Sigmoid colon (tissue), 7 donors: ENCODE measurements at places on chromosomes 16 and 17.

DNA sequence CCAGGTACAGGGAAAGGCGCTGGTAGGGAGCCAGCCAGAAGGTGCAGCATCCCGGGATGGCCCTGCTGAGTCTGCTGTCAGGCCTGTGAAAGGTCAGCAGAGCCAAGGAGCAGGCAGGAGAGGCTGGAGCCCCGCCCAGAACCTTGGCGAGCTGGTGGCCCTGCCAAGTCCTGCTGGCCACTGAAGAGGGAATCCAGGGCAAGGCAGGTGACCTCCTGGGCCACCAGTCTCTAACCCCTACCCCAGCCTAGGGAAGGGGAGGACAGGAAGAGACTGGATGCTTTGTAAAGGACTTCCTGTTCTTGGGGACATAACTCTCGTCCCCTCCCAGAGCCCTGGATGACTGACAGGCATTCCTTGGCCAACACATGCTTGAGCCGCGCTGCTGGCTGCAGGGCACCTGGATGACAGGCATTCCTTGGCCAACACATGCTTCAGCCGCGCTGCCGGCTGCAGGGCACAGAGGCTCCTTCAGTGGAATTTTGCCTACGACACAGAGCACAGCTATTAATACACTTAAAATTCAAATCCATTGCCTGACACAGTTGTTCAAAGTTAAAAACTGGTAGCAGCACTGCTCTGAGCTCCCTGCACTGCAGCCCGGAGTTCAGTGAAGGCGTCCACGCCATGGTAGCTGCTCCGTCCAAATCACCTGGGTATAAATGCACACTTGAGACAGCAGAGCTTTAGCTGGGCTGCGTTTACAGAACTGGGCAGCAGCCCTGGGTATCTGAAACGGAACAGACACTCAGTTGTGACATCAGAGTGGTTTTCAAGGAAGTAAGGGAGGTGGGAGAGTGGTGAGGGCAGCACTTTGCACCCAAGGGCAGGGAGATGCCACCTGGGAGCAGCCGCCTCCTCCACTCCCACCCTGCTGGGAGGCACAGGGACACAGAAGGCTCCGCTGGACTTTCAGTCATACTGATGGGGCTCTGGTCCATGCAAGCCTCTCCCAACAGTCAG, 2.0 kb upstream of the BRICD5 start:
- no peaks in the 10 kb centered on the region for H3K27me3 ChIP-seq
- H3K4me1 ChIP-seq = peaks cover 25% of the 10 kb centered on the region
- DNase-seq = no peak
- no peak overlapping the region for H3K4me3 ChIP-seq

DNA sequence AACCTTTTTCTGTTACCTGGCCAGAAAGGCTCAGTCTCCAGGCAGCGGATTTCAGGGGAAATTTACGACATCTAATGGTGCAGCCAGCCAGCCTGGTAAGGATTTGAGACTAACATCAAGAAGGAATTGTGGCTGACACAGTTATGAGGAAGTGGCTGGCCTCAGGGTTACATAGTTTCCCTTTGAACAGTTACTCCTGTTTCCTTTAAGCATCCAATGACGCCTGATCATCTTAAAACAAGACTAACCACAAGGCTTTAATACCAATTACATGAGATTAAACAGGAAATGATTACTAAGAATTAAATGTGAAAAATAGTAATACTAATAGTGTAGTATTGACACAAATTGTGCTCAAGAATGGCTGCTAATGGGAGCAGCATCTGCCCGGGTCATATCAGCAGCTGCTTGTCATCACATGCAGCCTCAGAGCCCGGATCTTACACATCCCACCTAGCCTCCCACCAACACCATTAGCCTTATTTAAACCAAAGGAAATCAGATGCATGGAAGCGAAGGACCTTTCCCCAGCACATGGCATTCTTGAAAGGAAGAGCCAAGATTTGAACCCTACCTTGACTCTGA, 431.8 kb downstream of the PMP22 start:
- no peaks in the 10 kb centered on the region for H3K27me3 ChIP-seq
- H3K4me1 ChIP-seq = no peaks in the 10 kb centered on the region
- no peaks in the 10 kb centered on the region for H3K36me3 ChIP-seq

DNA sequence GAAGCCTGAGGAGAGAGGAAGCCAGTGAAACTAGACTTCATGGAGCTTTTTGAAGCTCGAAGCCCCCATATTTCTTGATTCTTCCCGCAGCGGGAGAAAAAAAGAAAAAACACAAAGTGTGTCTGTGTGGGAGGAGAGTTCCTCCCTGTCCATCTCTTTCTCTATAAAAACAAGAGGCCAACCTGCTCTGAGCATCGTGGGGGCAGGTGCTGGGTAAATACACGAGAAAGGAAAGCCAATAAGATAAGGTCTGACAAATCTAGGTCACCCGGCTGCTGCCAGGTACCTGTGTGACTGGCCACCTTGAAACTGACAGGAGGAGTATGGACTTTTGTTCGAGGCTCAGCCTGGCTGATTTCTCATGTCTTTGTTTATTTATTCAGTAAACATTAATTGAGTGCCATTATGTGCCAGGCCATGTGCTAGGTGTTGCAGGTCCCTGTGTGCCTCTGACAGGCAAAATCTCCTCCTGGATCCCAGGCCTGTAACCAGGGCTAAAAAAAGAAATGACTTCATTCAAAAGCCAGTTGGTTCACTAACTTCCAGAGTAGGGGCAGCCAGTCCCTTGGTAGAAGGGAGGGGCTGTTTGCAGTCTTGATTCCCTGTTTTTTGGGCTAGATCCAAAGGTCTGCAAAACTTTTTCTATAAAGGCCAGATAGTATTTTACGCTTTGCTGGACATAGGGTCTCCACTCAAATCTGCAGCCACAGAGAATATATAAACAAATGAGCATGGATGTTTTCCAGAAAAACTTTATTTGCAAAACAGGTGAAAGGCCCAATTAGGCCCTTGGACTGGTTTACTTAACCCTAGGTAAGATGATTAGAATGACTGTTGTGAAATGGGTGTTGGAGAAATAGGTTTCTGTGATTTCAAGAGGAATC, 35.6 kb downstream of the YPEL2 start:
- H3K27me3 ChIP-seq = no peaks in the 10 kb centered on the region
- peaks cover 98% of the 10 kb centered on the region for H3K4me1 ChIP-seq
- peak; percentile 74 for DNase-seq
- no peaks in the 10 kb centered on the region for H3K36me3 ChIP-seq

GRCh38 chr17:39318636-39319035, 82.8 kb downstream of the FBXL20 start:
- no peak overlapping the region for H3K4me3 ChIP-seq
- no peaks in the 10 kb centered on the region for H3K36me3 ChIP-seq
- no peak overlapping the region for H3K27ac ChIP-seq

- peak; percentile 81 for DNase-seq
- H3K4me3 ChIP-seq = peak overlapping the region; percentile 39
- peaks cover 15% of the 10 kb centered on the region for H3K36me3 ChIP-seq
- peaks cover 69% of the 10 kb centered on the region for H3K4me1 ChIP-seq
- no peaks in the 10 kb centered on the region for H3K27me3 ChIP-seq
These were observed 5.2 kb downstream of the ITPRIPL2 start for GRCh38 chr16:19118938-19119431.

GRCh38 chr17:82241183-82241925, 12.5 kb downstream of the SLC16A3 start:
- H3K27ac ChIP-seq = peak overlapping the region; percentile 86
- DNase-seq = peak; percentile 95
- no peaks in the 10 kb centered on the region for H3K27me3 ChIP-seq
- H3K4me1 ChIP-seq = no peaks in the 10 kb centered on the region
- H3K36me3 ChIP-seq = peaks cover 18% of the 10 kb centered on the region

DNA sequence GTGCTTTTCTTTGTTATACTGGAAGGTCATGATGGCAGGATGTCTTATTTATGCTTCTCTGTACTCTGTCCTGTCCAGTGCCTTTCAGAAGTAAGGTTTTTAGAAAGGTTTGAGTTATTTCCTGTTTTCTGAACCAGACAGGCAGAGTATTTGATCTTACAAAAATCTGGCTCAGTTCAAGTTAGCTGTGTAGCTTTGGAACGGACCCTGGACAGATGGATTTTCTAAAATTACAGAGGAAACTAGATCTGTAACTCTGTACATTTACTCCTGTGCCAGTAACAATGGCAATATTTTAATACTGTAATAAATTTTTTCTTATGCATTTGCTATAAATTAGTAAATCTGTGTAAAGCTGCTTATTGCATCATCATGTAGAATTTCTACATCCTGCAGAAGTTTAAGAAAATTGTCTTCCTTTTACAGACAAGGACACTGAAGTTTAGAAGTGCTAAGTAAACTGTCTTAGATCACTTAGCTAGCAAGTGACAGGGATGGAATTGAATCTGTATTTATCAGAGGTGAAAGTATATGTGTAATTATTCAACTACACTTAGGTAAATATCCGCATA, 347.6 kb downstream of the WWOX start:
- H3K36me3 ChIP-seq = no peaks in the 10 kb centered on the region
- H3K4me1 ChIP-seq = no peaks in the 10 kb centered on the region
- no peak for DNase-seq
- H3K27me3 ChIP-seq = no peaks in the 10 kb centered on the region
- no peak overlapping the region for H3K4me3 ChIP-seq

GRCh38 chr17:31811101-31811500, 47.9 kb downstream of the COPRS start:
- no peak for DNase-seq
- H3K36me3 ChIP-seq = no peaks in the 10 kb centered on the region
- no peaks in the 10 kb centered on the region for H3K4me1 ChIP-seq

DNA sequence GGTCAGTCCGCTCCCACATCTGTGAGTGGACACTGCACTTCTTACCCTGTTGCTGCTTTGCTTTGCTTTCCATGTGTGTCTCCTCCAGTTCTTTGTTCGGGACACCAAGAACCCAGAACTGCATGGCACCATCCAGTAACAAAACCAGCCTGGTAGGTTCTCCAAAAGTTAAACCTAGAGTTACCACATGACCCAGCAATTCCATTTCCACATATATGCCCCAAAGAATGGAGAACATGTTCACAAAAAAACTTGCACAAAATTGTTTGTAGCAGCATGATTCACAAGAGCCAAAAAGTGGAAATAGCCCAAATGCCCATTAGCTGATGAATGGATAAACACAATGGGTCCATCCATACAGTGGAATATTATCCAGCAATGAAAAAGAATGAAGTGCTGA, 10.3 kb upstream of the CCL22 start:
- no peak overlapping the region for H3K27ac ChIP-seq
- no peaks in the 10 kb centered on the region for H3K36me3 ChIP-seq
- H3K27me3 ChIP-seq = no peaks in the 10 kb centered on the region
- no peak for DNase-seq
- H3K4me3 ChIP-seq = no peak overlapping the region

DNA sequence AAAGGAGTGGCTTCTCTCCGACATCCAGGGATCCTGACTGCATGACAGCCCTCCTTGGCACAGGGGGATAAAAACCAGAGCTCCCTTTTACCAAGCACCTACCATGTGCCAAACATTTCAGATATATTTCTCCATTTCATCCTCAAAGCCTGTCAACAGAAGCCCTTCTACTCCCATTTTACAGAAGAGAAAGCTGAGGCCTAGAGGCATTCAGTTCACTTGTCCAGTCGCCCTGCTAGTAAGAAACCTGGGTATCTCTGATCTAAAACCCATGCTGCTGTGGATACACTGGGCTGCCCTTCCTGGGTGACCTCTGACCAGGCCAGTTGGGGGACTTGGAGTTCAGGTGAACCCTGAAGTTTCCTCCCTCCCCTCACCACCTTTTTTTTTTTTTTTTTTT, 5.9 kb upstream of the FDXR start:
- peaks cover 30% of the 10 kb centered on the region for H3K27me3 ChIP-seq
- H3K27ac ChIP-seq = no peak overlapping the region
- H3K4me3 ChIP-seq = no peak overlapping the region
- no peak for DNase-seq
- peaks cover 5% of the 10 kb centered on the region for H3K4me1 ChIP-seq

- no peak overlapping the region for H3K27ac ChIP-seq
- no peaks in the 10 kb centered on the region for H3K4me1 ChIP-seq
- no peak for DNase-seq
- H3K36me3 ChIP-seq = peaks cover 17% of the 10 kb centered on the region
- no peaks in the 10 kb centered on the region for H3K27me3 ChIP-seq
These were observed 79.9 kb downstream of the NCOR1 start for GRCh38 chr17:16135461-16135860.

GRCh38 chr17:56913000-56913311, 893 bp downstream of the TRIM25 start:
- peak overlapping the region; percentile 92 for H3K27ac ChIP-seq
- no peak for DNase-seq
- peak overlapping the region; percentile 82 for H3K4me3 ChIP-seq
- H3K36me3 ChIP-seq = no peaks in the 10 kb centered on the region
- H3K4me1 ChIP-seq = peaks cover 39% of the 10 kb centered on the region

- H3K4me3 ChIP-seq = no peak overlapping the region
- DNase-seq = no peak
- no peaks in the 10 kb centered on the region for H3K4me1 ChIP-seq
- H3K27ac ChIP-seq = no peak overlapping the region
- no peaks in the 10 kb centered on the region for H3K27me3 ChIP-seq
- no peaks in the 10 kb centered on the region for H3K36me3 ChIP-seq
These were observed 28.5 kb downstream of the SYCE1L start for GRCh38 chr16:77227745-77228144.

- no peak for DNase-seq
- H3K27ac ChIP-seq = no peak overlapping the region
- no peaks in the 10 kb centered on the region for H3K27me3 ChIP-seq
- H3K36me3 ChIP-seq = no peaks in the 10 kb centered on the region
- H3K4me3 ChIP-seq = no peak overlapping the region
These were observed 113.2 kb downstream of the SOX9 start for GRCh38 chr17:72233986-72234385.

- no peaks in the 10 kb centered on the region for H3K36me3 ChIP-seq
- no peak overlapping the region for H3K4me3 ChIP-seq
- peaks cover 37% of the 10 kb centered on the region for H3K27me3 ChIP-seq
- no peak for DNase-seq
- no peak overlapping the region for H3K27ac ChIP-seq
- H3K4me1 ChIP-seq = no peaks in the 10 kb centered on the region
These were observed 92.6 kb upstream of the CBX4 start for GRCh38 chr17:79931817-79932309.

DNA sequence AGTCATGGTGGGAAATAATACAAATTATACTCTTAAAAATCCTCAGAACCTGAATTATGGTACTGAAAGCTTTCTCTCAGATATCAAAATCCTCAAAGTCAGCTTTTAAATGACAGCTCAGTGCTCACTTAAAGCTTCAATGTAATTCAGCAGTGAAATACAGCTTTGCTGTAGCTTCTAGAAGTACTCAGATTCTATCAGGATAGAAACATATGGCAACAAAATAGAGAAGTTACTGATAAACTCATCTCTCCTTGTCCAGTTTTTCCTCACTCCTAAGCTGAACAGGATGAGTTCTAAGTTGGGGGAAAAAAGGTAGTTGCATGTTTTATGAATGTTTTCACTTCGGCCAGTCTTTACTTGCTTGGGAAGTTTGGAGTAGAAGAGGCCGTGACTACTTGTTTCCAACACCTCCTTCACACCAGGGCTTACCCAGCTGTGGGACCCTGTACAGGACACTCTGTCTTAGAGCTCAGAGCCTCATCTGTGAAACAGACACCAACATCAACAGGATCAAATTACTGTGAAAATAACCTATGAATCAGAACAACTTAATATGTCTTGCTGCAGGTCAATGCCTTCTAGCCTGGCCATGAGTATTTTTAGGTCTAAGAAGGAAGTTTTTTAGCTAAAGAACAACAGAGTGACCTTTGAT, 30.2 kb downstream of the OGFOD1 start:
- no peak overlapping the region for H3K4me3 ChIP-seq
- H3K36me3 ChIP-seq = peaks cover 14% of the 10 kb centered on the region
- H3K4me1 ChIP-seq = no peaks in the 10 kb centered on the region
- DNase-seq = no peak
